ENCODE measurements at places on chromosomes 16 and 17.
A peak's percentile ranks its signal among the peaks of the same experiment; 100 is the strongest.

DNA sequence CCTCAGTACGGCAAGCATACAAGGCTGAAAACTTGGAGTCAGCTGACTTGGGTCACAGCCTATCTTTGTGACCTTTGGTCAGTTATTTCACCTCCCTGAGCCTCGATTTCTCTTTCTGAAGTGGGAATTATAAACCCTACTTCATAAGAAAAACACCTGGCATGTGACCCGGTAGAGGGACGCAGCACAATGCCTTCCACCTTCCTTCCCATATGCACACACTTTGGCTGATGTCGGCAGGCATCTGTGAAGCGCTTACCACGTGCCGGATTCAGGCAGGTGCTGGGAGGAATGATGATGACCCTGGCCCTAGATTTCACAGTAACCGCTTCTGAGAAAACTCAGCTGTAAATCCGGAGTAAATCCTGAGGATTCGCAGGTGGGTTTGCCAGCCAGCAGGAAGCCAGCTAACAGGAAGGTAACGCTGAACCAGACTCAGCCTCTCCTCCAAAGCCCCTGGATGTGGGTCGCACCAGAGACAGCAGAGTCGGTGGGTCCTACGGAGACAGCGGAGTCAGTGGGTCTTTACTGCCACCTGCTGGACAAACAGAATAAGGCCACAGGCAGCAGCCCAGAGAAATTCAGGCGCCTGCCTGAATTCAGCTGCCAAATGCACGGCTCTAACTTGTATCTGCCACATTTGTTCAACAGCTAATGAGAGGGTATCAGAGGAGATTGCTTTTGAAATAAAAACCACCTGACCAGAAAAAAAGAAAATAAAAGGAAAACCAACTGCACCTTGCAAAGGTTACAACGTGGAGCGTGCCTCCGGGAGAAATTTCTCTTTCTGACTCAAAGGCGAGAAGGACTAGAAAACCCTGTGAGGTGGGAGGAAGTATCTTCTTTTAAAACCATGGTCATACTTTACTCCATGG lies 16.6 kb downstream of the COPRS start:
- peak; percentile 31 for DNase-seq

DNA sequence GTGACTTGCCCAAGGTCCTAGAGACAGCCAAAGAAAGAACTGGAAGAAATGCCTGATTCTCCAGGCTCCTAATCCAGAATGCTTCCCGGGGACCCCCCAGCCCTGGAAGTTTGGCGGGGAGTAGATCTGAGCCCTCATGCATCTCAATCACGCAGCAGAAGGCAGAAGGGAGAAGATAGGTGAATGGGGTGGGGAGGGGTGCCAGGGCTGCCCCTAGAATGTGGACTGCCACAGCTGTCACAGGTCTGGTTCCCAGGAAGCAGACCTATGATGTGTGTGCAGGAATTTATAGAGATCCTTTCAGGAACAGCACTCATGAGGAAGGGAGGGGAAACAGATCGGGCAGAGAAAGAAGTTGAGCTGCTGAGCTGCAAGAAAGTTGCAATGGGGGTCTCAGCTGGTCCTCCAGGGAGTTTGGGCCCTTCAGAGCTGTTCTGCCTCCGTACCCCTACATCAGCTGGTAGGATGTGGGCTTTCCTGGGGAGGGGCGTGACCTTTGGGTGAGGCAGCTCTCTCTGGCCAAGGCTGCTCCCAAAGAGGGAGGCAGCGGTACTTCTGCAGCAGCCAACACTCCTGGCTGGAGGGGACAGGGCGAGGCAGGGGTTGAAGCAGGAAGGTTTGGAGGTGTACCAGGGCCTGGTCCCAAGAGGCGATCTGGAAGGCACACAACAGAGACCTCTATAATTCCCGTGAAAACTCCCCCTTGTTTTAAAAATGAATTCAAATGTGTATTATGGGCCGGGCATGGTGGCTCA lies 43.4 kb downstream of the DNAH9 start:
- DNase-seq, result no peak

DNA sequence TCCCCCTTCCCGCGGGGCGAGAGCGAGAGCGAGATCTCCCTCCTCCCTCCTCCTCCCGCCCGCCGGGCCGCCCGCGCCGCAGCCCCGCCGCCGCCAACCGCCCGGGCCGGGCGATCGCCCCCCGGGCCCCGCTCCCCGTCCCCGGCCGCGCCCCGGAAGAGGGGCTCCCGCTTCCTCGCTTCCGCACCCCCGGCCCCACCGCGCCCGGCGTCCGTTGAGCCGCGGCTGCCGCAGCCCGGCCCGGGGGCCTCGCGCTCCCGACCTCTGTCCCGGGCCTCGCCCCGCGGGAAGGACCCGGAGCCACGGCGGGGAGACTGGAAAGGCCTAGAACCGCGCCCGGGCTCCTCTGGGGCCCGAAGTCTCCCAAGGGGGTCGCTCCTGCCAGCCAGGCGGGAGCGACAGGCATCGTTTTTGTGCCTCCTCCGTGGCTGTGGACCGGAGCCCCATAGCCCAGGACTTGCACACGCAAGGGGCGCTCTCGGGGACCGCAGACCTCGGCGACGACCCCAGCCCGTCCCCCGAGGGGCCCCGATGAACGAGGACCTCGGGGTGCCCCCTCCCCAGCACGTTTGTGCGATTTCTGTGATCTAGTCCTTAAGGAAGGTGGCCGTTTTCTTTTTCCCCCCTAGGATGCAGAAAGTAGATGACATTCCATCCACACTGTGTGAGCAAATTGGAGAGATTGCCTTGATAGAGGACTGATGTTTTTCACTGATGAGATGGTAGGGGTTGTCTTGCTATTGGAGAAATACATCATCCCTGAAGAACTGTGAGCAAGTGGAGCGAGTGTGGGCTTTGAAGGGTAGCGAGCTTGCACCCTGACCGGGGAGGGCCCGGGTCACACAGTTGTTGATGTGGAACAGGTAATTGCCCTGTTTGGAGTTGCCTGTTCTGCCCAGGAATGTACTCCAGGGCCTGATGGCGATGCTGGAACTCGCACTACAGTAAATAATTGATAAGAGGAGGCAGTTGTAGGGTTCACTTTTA lies 611 bp downstream of the BANP start:
- DNase-seq, result no peak

GRCh38 chr16:85124636-85125346 lies 12.5 kb upstream of the CIBAR2 start:
- DNase-seq, result no peak
